ENCODE measurements at places on chromosomes 1 and 21. TPM values are rescaled to one million over a fixed set of nuclear protein-coding genes. Genes with fewer than 3 reads are reported as not detected.

Gene HJV
- not detected for total RNA-seq

Gene TMEM54
- 2.3 TPM for total RNA-seq

Gene FAM167B
- total RNA-seq = 0.68 TPM

Gene GRIK1
- not detected for total RNA-seq

Gene CDK18
- total RNA-seq = 0.07 TPM

Gene BMP8B
- 0.12 TPM for total RNA-seq

Gene MCOLN2
- total RNA-seq = 38.5 TPM

Gene S100A16
- not detected for total RNA-seq

Gene FAM78B
- total RNA-seq = 0.86 TPM

Gene LINGO4
- 0.10 TPM for total RNA-seq

Gene GPR37L1
- not detected for total RNA-seq

Gene OR2G6
- total RNA-seq = not detected

Gene MPL
- total RNA-seq = not detected

Gene CFAP107
- not detected for total RNA-seq

Gene SEC16B
- not detected for total RNA-seq

Gene CCDC185
- total RNA-seq = not detected

Gene AADACL4
- not detected for total RNA-seq

Gene ERI3
- total RNA-seq = 30.9 TPM

Gene MNDA
- not detected for total RNA-seq

Gene GLIS1
- total RNA-seq = not detected

Gene IVL
- not detected for total RNA-seq

Gene LCK
- total RNA-seq = 425 TPM

Gene ADAMTS5
- not detected for total RNA-seq

Gene PTPN14
- total RNA-seq = 4.2 TPM

Gene SPRR2F
- not detected for total RNA-seq

Gene OR2T6
- total RNA-seq = not detected

Gene RNU1-2
- total RNA-seq = 2,251 TPM

Gene MSH4
- total RNA-seq = 0.41 TPM

Gene NUF2
- total RNA-seq = 39.2 TPM

Gene TDRD5
- not detected for total RNA-seq

Gene ALX3
- total RNA-seq = not detected

Gene OR1C1
- total RNA-seq = not detected

Gene CD247
- total RNA-seq = 211 TPM

Gene C1QA
- total RNA-seq = not detected

Gene TXNIP
- total RNA-seq = 456 TPM

Gene DENND2D
- total RNA-seq = 263 TPM

Gene UMODL1
- not detected for total RNA-seq

Gene PLA2G2A
- total RNA-seq = not detected

Gene SPATA17
- not detected for total RNA-seq

Gene CD34
- total RNA-seq = not detected

Gene RAB3B
- not detected for total RNA-seq

Gene SLC6A9
- 4.9 TPM for total RNA-seq

Gene HMGB4
- not detected for total RNA-seq

Gene NECTIN4
- total RNA-seq = not detected

Gene TNFRSF1B
- 315 TPM for total RNA-seq

Gene OPRD1
- total RNA-seq = not detected

Gene VASH2
- total RNA-seq = 0.64 TPM
